Activated CD4-positive, alpha-beta T cell treated with anti-CD3 and anti-CD28 coated beads, Interleukin-2, amount 50 U/mL, for 48 hours (primary cell): ENCODE measurements at places on chromosomes 13 and 19.

- DNase-seq, result no peak
Measured at GRCh38 chr19:5877882-5878281, 7.5 kb upstream of the FUT5 start.

GRCh38 chr13:79932556-79932955 lies 408.4 kb downstream of the SPRY2 start:
- no peak for DNase-seq

DNA sequence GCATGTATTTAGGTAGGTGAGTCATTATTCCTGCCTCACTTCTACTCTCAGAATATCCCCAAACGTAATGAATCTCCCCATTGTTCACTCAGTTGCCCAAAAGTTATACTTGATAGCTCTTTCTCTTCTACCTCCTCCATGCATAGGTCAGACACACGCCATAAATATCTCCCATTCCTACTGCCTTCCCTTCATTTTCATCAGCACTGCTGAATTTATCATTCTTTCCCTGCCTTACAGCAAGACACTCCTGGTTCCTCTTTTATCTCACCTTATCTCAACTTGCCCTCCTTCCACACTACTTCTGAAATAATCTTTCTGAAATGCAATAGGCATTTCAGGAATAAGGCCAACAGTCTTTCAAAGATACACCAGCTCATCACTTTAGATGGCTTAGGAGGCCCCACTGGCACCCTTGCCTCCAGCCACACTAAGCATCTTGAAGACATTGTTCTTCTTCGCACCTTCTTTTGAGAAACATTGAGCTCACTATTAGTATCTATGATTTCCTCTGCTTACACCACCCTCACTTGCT lies 333.9 kb downstream of the MYO16 start:
- DNase-seq, result no peak

- no peak for DNase-seq
Measured at GRCh38 chr13:91136806-91137205, 210.7 kb upstream of the MIR17HG start.

DNA sequence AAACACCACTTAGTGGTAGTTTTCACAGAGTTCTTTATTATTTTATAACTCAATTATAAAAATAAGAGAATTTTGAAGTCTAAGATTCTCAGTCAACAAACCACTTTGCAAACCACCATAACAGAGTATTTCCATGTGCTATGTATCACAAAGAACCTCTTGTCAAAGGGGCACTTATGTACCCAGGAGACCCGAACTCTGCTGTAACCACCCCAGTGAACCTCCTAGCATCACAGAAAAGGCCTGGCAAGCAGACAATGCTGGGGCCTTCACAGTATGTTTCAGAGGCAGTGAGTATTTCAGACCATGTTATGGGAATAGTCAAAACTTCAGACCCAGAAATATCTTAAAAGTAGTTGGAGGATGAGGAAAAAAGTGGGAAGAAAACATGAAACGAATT lies 714.1 kb downstream of the EFNB2 start:
- no peak for DNase-seq

DNA sequence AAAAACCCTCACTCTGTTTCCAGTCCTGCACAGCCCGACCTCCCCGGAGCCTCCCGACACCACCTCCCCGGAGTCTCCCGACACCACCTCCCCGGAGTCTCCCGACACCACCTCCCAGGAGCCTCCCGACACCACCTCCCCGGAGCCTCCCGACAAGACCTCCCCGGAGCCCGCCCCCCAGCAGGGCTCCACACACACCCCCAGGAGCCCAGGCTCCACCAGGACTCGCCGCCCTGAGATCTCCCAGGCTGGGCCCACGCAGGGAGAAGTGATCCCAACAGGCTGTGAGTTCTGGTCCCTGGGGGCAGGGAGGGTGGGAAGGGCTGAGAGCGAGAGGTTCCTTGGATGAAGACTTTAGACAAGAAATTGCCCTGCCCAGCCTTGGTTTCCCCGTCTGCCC lies 5.4 kb downstream of the MADCAM1 start:
- DNase-seq, result no peak

DNA sequence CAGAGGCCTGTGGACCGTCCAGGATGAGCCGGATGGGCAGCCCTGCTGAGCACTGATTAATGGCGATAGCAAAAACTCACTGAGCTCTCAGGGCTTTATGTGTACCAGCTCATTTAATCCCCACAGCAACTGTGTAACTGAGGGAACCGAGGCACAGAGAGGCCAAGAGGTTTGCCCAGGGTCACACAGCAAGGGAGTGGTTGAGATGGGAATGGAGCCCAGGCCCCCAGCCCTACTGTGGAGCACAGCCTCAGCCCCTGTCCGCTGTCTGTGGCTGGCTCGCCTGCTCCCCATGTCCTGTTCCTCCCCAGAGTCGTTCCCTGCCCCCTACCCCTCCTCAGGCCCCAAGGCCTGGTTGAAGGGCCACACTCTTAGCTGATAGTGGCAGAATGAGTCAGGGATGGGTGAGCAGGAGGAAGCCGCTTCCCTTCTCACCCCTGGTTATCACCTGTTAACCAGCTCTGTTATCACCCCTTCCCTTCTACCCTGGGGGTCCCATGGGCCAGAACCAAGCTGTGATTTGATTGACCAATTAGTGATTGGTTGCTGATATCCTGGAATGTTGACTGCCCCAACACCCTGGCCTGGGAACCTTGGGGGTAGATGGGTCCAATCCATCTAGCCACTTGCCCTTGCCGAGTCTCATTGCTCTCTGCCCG lies 21.2 kb downstream of the CAPN12 start:
- no peak for DNase-seq

DNA sequence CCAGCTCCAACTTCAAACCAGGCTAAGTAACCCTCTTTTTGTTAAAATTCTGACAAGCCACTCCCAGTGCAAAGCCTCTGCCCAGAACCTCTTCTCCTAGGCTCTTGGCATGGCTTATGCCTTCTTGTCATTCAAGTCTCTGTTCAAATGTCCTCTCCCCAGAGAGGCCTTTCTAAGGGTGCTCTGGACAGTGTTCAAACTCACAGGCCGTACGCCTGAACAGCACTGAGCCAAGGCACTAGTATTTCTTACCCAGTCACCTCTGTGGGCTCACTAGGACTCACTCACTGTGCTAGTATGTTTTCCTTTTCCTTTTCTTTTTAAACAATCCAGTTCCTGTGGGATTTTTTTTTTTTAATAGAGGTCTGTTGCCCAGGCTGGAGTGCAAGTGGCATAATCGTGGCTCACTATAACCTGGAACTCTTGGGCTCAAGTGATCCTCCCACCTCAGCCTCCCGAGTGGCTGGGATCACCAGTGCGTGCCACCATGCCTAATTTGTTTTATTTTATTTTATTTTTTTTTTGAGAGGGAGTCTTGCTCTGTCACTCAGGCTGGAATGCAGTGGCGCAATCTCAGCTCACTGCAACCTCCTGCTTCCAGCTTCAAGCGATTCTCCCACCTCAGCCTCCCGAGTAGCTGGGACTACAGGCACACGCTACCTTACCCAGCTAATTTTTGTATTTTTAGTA lies 2.3 kb upstream of the ASF1B start:
- no peak for DNase-seq

DNA sequence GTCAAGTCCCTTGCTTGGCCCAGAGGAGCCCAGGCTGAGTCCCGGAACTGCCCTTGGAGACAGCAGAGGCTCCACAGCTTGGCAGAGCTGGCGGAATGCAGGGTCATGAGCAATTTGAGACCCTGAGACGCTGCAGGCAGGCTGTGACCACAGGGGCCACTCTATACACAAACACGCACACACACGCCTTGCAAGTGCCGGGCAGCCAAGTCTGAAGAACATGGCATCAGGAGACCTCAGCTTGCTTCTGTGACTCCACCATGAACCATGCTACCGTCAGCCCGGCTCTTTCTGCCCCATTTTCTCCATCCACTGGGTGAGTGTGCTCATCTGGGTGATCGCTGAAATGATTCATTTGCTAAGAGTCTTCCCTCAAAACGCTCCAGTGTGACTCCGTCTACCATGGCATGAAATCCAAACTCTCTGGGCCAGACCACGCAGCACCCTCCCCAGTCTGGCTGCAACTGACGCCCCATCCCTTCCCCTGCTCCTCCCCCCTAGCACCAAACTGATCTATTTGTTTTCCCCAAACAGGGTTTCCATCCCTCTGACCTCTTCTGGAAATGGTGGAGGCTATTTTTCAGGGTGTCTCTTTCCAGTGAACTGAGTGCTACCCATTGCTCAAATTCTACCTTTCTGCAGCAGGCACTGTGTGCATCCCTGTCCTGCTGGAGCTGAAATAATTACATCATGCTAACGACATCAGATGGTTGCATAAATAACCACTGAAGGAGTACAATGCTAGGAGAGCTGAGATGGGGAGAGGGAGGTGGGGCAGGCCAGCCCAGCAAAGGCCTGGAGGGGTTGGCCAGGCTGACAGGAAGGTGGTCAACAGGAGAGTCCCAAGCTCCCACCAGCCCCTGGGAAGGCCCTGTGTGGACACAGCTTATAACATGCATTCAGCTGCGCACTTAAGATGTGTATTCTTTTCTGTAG lies 3.1 kb downstream of the CARS2 start:
- no peak for DNase-seq

GRCh38 chr19:56189785-56190184 lies 7.8 kb downstream of the ZSCAN5B start:
- DNase-seq, result no peak

GRCh38 chr19:4909156-4909896 lies at the start of gene UHRF1:
UHRF1 (plus strand) TSS chr19:4909501; CDS start chr19:4910886, 1,385 bp downstream.
- peak; percentile 81 for DNase-seq

DNA sequence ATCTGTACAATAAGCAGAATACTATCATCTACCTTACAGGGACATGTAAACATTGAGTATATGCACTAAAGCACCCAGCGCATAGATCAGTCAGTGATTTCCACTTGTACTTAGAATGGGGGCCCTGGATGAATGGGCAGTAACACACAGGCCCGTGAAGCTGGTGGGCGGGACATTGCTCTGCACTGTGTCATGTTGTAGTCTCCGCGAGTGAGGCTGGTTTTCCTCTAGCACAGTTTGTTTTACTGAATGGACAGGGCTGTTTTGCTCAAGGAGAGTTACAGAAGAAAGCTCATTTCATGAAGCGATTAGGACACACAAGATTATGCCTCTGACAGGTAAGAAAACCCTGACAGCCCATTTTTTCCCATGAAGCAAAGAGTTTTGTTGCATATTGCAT lies 86.4 kb upstream of the SOX21 start:
- no peak for DNase-seq

DNA sequence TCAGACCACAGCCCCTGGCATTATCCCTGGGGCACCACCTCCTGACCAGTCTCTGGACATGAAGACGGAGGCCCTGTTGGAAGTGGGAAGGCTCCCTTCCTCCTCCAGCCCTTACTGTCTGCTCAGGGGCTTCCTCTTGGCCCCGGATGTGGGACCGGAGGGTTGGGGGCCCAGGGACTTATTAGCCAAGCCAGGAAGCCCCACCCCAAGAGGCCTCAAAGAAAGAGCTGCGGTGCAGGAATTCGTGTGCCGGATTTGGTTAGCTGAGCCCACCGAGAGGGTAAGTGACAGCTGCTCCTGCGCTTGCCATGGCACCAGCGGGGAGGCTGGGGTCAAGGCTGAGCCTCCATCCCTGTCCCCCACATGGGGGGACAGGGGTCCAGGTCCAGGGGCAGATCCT lies at the start of gene RETN:
Gene RETN, plus strand, starts transcription at position 208 of the 400 bp plus-strand sequence. CDS start 278 bp downstream, outside the sequence.
- no peak for DNase-seq

DNA sequence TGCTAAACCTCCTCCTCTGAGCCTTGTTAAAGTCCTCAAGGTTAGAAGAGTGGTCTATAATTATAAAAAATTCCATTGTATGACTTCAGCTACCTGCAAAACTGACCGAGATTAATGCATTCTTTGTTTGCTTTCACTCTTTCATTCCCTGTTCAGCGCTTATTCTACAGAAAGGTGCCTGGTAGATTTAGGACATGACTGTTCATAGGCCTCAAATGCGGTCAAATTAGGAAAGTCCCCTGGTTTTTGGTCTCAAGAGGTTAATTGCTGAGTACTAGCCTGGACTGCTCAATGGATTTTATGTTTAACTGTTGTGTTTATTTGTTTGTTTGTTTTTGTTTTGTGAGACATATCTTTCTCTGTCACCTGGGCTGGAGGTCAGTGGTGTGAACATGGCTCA lies 35.4 kb downstream of the KL start:
- DNase-seq, result no peak

DNA sequence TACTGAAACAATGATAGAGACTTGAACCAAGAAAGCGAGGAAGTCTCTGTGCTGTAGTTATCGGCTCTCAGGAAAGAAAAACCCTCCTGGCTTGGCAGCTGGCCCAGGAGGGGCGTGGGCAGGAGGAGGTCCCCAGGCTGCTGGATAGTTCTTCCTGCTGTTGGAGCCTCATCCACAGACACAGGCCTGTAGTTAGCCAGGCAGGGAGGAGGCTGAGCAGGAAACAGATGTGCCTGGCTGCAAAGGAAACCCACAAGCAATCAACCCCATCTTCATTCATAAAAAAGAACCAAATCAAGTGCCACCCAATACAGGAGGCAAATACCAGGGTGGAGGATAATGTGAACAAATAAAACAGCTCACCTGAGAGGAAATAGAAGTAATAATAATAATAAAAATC lies 86.2 kb downstream of the IRS2 start:
- DNase-seq, result no peak

DNA sequence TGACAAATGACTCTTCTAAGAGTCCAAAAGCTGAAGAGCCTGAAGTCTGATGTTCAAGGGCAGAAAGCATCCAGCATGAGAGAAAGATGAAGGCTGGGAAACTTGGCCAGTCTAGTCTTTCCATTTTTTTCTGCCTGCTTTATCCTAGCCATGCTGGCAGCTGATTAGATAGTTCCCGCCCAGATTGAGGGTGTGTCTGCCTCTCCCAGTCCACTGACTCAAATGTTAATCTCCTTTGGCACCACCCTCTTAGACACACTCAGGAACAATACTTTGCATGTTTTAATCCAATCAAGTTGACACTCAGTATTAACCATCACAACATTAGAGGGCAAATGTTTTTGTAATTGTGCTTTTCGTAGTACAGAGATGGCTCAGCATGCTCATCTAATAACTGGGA lies 267.5 kb upstream of the KLHL1 start:
- no peak for DNase-seq

DNA sequence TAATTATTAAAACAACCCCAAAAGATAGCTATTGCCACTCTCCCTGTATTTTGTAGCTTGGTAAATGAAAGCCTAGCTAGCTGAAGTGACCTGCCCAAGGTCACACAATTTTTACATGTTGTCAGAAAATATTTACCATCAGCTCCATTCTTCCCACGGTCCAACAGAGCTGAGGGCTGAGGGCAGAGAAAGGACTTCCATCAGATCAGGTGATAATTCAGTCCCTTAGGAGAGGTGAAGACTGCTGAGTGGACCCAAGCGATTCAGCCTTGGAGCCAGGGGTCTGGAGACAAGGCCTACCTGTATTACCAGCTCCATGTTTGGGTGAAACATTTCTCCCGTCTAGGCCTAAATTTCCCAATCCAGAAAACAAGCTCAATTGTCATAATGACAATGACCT lies 149.5 kb upstream of the TSHZ3 start:
- no peak for DNase-seq

DNA sequence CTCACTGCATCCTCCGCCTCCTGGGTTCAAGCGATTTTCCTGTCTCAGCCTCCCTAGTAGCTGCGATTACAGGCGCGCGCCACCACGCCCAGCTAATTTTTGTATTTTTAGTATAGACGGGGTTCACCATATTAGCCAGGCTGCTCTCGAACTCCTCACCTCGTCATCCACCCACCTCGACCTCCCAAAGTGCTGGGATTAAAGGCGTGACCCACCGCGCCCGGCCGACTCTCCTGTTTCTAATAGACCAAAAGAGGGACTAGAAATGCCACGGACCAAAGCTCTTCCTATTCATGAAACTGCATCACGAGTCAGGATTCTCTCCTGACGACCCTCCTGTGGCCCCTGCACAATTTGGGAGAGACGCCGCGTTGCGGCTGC lies 563 bp downstream of the ZNF43 start:
- no peak for DNase-seq
